ENCODE measurements at places on chromosomes 13 and 19. TPM values are rescaled to one million over a fixed set of nuclear protein-coding genes. Genes with fewer than 3 reads are reported as not detected.

The SBSN gene
- 2.7 TPM for total RNA-seq

The LIG4 gene
- 4.2 TPM for total RNA-seq

The JOSD2 gene
- total RNA-seq = 65.7 TPM

The CACTIN gene
- 20.1 TPM for total RNA-seq

The NCCRP1 gene
- total RNA-seq = 1.9 TPM

The ZNF737 gene
- total RNA-seq = not detected

The FAM187B gene
- total RNA-seq = not detected

The ZNF763 gene
- total RNA-seq = not detected

The ZNF492 gene
- total RNA-seq = not detected

The SLAIN1 gene
- 1.0 TPM for total RNA-seq

The FAM83E gene
- total RNA-seq = not detected

The CEACAM3 gene
- total RNA-seq = not detected

The SGCG gene
- not detected for total RNA-seq

The DPF1 gene
- total RNA-seq = 4.9 TPM

The FOXA3 gene
- total RNA-seq = 1.0 TPM

The CIRBP gene
- 98.8 TPM for total RNA-seq

The PRR22 gene
- total RNA-seq = 2.7 TPM

The FAM124A gene
- 2.1 TPM for total RNA-seq

The ELSPBP1 gene
- total RNA-seq = not detected

The TUBB4A gene
- 6.6 TPM for total RNA-seq

The IL12RB1 gene
- total RNA-seq = not detected

The HCN2 gene
- 33.5 TPM for total RNA-seq

The GPR183 gene
- not detected for total RNA-seq
